ENCODE measurements at places on chromosomes 16 and 17.

- DNase-seq: no peak
Measured at GRCh38 chr17:60902399-60902798, 224.7 kb downstream of the BCAS3 start.

GRCh38 chr17:65749479-65749878 lies 188.0 kb upstream of the AXIN2 start:
- DNase-seq: no peak

- DNase-seq: no peak
Measured at GRCh38 chr16:974611-975261, 4.0 kb upstream of the LMF1 start.

DNA sequence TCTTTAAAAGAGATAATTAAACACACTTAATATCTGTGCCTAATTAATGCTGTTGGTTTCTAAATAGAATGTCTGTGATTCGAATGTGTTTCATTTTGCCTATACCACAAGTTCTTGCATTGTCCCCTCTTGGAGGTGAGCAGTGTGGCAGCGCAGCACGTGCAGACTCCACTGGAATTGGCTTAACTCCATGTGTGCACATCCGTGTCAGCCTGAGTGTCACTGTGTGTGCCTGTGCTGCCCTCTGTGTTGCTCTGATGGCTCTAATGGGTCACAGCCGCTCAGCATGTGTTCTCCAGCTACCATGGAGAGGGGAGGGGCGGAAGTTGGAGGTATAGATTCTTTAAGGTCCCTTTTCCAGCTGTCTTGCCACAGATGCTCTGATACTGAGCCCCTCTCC lies 226.6 kb downstream of the SPECC1 start:
- no peak for DNase-seq

- DNase-seq: no peak
Measured at GRCh38 chr16:81931927-81932326, 79.3 kb downstream of the SDR42E1 start.

DNA sequence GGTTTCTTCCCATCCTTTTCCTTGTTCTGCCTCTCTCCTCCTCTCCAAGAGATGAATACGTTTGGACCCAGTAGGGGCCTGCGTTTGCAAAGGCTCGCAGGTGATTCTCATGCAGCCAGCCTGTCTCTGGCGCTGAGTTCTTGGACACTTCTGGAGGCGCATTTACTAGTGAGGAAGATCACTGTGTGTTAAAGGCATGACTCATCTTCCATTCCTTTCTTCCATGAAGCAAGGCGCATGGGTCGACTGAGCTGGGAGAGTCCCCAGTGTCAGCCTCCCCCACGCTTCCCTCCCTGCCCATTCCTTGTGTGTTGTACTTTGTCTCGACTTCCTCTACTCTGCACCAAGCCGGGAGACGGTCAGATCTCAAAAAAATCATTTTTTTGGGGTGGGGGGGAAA lies 159.9 kb upstream of the EEF2KMT start:
- no peak for DNase-seq

GRCh38 chr16:82319038-82319437 lies 149.0 kb upstream of the MPHOSPH6 start:
- no peak for DNase-seq

DNA sequence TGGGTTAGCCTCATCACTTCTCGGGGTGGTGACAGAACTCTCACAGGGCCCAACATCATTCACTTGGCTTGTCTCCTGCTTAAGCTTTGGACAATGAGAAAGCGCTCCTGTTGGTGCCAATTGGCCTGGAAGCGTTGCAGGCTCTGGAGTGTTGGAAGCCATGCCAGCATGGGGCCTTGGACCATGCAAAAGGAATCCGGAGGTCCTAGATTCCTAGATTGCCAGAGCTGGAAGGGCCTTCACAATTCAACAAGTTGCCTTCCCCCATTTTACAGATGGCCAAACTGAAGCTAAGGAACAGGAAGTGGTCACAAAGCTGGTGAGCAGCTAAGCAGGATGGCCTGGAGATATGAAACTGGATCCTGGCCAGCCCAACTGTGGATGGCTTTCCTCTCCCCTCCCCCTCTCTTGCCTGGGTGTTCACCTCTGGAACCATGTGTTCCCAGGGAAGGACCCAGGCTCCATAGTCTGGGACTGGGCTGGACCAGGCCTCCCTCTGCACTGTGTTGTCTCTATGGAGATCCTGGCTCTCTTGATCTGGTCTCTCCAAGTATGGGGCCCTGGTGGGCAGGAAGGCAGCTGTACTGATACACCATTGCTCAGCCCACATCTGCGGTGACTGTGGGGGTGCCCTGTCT lies 6.0 kb upstream of the IGFBP4 start:
- DNase-seq: no peak

DNA sequence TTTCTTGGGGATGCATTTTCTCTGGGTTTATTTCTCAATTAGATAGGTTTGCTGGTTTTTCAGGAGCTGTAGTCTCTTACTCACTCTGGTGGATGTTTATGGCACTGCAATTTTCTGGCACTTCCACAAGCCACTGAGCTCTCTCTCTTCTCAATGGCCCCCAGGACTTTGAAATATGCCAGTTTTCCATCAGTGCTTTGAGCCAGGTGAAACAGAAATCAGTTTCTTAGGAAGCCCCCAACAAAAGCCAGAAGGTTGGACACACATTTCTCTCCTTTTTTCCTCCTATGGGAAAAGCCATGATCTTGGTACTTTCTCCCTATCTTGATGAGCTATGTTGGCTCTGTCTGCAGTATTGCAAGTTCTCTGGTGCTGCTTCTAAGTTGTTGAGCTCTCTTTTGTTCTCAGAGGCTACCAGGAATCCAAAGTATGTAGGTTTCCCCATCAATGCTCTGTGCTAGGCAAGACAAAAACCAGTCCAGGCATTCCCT lies 90.7 kb upstream of the SMIM36 start:
- DNase-seq: peak; percentile 14

DNA sequence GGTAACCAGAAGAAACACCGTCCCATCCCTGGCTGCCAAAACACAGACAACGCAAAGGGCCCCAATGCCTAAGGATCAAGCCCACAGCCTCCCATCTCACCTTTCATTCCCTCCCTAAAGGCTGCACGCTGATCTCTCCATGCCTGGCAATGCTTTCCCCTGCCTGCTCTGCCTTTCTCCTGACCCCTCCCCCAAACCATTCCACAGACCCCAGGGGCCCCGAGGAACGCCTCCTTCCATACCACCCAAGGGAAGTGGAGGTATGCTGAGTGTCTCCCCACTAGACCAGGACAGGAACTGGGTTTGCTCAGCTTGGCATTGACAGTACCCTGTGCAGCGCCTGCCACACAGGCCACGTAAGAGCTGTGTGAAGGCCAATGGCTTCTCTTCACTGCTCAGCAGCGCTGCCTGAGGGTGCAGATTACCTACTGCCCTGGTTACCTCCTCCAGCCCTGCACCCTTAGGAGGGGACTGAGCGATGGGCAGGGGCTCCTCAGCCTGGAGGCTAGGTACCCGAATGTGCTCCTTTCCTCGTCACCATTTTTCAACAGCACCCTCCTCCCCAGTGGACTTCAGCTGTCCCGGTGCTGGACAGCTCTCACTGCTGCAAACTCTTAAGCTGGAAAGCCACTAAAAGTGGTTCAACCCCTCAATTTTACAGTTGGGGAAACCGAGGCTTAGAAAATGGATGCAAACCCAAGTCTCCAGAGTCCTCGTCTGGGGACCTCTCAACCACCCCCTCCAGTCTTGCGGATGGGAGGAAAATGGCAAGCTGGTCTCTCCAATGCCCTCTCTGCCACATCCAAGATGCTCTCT lies 45.0 kb downstream of the SRCIN1 start:
- DNase-seq: no peak

- DNase-seq: peak; percentile 15
Measured at GRCh38 chr17:63150994-63151464, 185.0 kb downstream of the TANC2 start.

DNA sequence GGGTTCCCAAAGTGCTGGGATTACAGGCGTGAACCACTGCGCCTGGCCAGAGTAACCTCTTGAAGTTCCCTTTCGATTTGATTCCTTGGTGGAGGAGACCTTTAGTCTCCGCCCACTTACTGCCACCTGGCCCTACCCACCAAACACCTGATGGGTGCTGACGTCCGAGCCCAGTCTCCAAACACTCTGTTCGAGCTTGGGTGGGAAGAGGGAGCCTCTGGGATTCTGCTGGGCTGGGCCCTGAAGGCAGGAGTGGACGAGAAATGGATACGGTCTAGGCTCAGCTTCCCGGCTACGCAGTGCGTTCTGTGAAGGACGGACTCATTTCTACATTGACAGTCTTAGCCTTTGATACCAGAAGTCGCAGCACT lies 870 bp upstream of the ITGA3 start:
- DNase-seq: no peak

DNA sequence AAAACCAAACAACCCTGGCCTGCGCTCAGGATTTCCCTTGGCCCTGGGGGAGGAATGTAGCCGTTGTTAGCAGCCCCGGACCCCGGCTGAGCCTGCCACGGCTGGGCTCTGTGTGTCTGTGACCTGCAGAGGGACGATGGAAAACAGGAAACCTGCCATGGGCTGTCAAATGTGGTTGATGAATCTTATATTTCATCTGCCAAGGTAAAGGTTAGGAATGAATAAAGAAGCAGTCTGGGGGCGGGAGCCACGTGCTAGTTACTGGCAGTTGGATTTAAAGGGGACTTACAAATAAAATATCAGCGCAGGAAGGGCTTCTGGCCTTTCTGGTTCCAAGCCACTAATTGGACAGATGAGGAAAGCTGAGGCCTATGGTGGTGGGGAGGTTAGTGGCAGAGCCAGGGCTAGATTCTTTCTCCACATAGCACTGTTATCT lies at the start of gene KRT23:
KRT23 (minus strand) TSS at position 263 of the 436 bp plus-strand sequence. CDS start 1,043 bp downstream, outside the sequence.
- no peak for DNase-seq

DNA sequence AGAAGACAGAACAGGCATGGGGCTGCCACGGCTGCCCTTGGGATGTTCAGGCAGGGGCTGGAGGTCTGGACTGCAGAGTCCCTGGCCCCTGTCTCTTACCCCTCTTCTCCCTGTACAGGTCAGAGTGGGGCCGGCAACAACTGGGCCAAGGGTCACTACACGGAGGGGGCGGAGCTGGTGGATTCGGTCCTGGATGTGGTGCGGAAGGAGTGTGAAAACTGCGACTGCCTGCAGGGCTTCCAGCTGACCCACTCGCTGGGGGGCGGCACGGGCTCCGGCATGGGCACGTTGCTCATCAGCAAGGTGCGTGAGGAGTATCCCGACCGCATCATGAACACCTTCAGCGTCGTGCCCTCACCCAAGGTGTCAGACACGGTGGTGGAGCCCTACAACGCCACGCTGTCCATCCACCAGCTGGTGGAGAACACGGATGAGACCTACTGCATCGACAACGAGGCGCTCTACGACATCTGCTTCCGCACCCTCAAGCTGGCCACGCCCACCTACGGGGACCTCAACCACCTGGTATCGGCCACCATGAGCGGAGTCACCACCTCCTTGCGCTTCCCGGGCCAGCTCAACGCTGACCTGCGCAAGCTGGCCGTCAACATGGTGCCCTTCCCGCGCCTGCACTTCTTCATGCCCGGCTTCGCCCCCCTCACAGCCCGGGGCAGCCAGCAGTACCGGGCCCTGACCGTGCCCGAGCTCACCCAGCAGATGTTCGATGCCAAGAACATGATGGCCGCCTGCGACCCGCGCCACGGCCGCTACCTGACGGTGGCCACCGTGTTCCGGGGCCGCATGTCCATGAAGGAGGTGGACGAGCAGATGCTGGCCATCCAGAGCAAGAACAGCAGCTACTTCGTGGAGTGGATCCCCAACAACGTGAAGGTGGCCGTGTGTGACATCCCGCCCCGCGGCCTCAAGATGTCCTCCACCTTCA lies 11.7 kb downstream of the TUBB3 start:
- DNase-seq: no peak

- DNase-seq: no peak
Measured at GRCh38 chr17:77425348-77425747, 284.6 kb downstream of the SEC14L1 start.

DNA sequence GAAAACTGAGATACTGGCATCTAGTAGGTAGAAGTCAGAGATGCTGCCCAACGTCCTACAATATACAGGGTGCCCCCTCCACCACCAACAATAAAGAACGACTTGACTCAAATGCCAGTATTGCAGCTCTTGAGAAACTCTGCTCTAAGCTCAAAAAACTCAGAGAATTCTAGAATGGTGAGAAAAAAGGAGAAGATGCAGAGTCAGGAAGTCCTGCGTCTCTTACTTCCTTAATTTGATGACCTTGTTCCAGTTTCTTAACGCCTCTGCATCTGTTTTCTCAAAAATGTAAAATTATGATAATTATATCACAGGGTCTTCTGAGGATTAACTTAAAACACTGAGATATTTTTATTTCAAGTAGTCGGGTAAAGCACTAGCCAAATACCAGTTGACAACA lies 1.7 kb upstream of the HSBP1 start:
- no peak for DNase-seq

DNA sequence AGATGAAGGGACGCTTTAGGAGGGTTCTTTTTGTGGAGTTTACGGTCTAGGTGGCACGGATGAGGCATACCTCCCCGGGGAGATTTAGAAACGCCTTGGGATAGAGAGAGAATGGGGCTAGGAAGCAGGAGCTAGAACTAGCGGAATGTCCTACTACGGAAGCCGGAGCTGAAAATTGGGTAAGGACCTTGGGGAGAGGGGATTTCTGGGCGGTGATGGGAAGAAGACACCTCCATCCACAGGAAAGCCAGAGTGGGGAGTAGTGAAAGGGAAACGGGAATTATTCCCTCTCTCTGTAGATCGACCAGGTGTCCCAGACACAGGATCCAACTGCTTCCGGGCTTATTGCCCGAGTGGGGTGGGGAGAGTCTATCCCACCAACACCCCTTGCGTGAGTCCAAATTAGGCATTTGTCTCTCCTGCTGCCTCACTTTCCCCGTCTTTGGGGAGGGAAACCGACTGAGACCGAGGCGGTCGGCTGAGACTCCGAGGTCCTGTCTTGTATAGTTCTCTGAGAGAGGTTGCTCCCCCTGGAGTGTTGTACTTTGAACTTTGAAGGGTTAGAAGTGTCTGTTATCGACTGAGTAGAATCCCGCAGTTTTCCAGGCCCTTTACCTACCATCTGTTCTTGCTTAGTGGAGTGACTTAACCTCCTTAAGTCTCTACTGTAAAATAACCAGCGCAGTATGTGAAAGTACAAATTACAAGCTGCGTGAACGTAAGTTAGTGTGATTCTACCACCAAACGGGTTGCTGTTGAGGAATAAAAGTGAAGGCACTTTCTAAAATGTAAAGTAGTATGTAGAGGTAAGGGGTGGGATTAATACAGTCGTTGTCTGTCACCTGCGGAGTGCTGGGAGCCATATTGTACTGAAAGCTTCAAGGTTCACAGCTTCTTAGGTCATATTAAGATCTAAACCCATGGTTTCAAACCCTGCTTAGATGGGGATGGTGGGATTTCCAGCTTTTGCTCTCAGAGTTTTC lies 1.0 kb downstream of the RSPRY1 start:
- DNase-seq: peak; percentile 2

- no peak for DNase-seq
Measured at GRCh38 chr16:84380405-84380804, 12.1 kb downstream of the ATP2C2 start.

Data from neural crest cell (in vitro differentiated cells).